ENCODE measurements at places on chromosomes 2 and 18.
A peak's percentile ranks its signal among the peaks of the same experiment; 100 is the strongest.

GRCh38 chr2:163626639-163627109 lies 109.1 kb downstream of the FIGN start:
- peak; percentile 17 for DNase-seq

- no peak for DNase-seq
Observed at GRCh38 chr2:31297751-31298150, 63.8 kb downstream of the EHD3 start.

GRCh38 chr2:19137433-19137832 lies 221.0 kb downstream of the OSR1 start:
- DNase-seq: no peak

- DNase-seq: no peak
Observed at GRCh38 chr2:144402251-144402650, 117.7 kb downstream of the ZEB2 start.

GRCh38 chr2:30758191-30758651 lies 49.0 kb downstream of the CAPN13 start:
- no peak for DNase-seq

DNA sequence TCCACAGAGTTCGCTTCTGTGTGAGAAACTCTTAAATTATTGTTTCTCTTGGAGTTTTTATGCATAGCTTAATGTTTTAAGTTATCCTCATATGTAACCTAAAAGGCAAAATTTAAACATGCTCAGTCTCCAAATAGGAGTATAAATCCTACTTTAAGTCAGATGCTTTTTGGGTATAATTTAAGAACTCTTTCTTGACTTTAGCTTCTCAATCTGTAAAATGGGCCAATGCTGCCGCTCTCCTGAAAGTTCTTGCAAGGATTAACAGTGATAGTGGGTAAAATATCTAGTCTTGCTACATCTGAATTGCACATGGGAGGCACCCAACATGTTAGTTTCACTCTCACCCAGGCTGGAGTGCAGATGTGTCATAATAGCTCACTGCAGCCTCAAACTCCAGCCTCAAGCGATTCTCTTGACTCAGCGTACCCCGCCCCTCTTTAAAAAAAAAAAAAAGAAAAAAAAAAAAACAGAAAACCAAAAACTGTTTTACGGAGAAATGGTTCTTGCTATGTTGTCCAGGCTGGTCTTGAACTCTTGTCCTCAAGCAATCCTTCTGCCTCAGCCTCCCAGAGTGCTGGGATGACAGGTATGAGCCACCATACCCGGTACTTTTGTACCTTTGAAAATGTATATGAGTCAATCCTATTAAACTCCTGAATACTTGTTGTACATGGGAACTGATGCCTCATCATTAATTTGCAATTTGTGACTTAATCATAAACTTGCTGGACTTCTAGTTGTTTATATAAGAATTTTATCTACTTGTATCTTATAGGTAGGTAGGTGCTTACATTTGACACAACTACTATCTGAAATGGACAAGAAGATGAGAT lies 1.8 kb downstream of the FBXO48 start:
- DNase-seq: no peak

GRCh38 chr2:29481313-29481712 lies 366.1 kb downstream of the CLIP4 start:
- DNase-seq: no peak

DNA sequence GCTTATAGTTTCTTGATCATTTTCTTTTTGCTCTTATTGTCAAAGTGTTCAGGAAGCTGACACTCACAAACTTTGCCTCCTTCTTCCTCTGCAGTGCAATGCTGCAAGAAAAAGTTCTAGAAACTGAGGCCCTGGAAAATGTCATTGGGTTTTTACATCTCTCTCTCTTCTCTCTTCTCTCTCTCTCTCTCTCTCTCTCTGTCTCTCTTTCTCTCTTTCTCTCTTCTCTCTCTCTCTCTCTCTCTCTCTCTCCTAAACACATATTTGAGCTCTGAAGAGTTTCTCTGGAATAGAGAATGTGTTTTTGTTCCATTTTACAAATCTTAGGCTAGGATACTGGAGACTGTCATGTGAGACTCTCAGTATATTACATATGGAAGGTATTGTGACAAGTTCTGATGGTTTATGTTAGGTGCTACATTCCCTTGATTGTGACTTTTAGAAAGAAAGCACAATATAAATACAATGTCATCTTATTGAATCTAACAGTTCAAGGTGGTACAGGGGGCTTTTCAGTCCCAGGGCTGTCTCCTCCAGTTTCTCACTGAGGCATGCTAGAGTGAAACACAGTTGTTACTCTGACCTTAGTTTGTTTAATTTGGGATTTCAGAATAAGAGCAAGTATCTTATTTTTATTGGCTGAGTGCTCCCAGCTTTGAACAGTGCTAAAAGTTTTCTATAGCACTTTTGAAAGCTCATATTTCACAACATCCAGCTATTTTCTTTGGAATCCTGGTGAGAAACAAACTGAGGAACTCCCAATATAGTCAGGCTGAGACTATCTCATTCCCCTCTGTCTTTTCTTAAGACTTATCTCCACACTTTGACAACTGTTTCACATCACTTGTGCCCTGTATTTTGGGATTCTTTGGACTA lies 41.4 kb upstream of the EHBP1 start:
- no peak for DNase-seq

DNA sequence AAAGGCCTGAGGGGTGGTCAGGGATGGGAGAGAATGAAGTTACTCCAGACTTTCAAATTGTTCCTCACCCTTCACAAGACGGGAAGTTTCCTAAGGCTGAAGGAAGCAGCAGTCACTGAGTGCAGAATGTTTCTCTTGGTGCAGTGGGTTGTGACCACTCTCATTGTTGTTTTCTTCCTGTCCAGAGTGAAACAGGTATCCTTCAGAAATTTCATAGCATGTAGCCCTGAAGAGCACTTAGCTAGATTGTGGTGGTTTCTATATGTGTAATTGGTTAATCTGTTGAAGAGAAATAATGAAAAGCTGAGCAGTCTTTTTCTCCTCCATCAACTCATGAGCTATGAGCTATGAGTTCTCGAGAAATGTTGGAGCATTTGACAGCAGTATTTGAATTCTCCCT lies 96.8 kb downstream of the GPD2 start:
- DNase-seq: no peak

DNA sequence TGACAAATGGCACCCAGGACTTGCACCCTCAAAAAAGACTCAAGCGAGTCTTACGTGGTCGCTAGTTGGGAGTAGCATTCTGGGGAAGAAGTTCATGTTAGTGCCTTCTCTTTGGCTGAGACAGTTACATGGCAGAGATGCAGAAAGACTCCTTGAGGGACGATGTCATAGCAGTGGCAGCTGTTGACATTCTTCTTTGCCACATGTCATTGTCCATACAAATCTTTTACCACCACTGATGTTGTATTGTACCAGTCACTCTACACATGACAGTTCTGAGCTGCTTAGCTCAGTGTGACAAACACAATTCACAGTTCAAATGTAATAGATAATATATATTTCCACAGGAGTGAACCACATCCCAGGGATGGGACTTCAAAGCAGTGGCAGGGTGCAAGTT lies 197.1 kb downstream of the TCF4 start:
- DNase-seq: no peak

DNA sequence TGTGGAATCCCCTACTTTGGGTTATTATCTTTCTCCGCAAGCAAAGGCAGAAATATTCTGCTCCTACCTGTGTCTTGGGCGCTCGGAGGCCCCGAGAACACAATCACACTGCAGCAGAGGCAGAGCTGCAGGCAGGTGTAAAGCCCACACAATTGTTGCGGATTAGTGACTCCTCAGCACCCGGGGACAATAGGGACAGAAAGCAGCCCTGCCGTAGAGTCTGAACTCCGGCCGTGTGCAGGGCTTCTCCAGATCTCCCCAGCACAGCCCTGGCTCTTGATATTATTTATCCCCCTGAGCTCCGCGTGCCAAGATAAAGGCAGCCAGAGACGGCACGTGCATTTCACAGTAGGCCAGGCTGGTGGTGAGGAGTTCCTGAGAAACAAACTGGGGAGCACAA lies 229.2 kb downstream of the EN1 start:
- DNase-seq: no peak

- peak; percentile 33 for DNase-seq
Observed at GRCh38 chr2:118309946-118310680, 221.8 kb downstream of the INSIG2 start.

DNA sequence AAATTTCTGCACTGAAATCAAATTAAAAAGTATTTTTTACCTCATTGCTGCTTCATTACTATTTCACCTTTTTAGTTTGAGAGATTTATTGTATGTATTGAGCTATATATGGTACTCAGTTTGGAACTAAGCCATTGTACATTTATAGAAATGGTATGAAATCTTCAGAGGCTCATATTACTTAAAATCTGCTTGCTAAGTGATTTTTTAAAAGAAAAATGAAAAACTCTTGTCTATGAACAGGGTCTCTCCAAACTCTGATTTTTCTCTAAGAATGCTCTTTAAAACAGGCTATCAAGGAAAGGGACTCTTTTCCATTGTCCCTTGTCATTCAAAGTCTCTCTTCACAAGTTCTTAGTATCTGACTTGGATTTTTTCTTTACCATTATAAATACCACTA lies 31.8 kb downstream of the C1D start:
- DNase-seq: no peak

DNA sequence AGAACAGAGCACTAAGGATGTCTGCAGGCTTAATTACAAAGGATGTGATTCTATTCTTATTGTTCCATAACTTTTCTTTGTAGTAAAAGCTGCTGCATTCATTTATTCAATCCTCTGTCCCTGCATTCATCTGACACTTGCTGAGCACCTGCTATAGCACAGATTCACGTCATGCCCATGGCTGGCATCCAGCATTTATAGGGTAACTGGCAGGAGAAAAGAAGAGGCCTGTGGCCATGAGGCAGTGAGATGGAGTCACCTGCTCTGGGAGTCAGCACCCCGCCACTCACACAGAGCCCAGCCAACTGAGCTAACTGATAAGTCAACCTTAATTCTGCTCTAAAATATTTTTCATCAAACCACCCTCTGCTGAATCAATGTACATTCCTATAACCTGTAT lies 18.3 kb upstream of the CDC42EP3 start:
- DNase-seq: no peak

- no peak for DNase-seq
Observed at GRCh38 chr2:97706112-97706511, 7.3 kb upstream of the ZAP70 start.

GRCh38 chr2:179891237-179891636 lies 29.8 kb upstream of the ZNF385B start:
- DNase-seq: no peak

DNA sequence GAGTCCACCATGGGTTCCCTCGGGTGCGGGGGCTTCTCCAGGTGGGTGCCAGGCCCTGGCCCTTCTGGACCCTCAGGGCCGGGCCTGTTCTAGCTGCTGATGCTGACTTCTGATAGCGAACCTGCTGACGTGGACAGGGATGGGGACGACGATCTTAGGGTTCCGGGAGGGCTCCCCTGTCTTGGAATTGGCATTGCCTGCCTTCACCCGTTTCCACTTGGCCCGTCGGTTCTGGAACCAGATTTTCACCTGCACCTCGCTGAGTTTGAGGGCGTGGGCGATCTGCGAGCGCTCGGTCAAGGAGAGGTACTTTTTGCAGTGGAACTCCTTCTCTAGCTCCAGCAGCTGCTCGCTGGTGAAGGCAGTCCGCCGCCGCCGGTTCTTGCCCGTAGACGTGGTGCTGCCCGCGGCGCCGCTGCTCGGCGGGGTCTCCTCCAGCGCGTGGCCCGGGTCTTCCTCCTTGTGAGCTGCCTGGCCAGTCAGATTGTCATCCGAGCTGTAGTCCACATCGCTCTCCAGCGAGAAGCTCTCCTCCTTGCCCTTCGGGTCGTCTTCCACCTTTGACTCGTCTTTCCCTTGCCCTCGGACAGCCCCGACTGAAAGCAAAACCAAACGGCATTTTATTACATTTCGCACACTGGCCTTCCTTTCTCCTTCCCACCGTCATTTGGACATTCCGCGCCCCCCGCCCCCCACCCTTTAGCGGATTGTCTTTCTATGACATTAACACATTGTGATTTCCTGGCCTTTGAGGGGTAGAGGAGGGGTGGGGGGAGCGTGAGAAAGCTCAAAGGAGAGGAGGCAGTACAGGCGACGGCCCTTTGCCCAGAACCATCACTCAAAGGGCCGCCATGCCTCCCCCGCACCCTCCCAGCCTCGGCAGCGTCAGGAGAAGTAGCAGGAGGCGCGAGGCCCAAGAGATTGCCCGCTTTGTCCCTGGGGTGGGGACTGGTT lies 2.1 kb downstream of the GBX2 start:
- no peak for DNase-seq

DNA sequence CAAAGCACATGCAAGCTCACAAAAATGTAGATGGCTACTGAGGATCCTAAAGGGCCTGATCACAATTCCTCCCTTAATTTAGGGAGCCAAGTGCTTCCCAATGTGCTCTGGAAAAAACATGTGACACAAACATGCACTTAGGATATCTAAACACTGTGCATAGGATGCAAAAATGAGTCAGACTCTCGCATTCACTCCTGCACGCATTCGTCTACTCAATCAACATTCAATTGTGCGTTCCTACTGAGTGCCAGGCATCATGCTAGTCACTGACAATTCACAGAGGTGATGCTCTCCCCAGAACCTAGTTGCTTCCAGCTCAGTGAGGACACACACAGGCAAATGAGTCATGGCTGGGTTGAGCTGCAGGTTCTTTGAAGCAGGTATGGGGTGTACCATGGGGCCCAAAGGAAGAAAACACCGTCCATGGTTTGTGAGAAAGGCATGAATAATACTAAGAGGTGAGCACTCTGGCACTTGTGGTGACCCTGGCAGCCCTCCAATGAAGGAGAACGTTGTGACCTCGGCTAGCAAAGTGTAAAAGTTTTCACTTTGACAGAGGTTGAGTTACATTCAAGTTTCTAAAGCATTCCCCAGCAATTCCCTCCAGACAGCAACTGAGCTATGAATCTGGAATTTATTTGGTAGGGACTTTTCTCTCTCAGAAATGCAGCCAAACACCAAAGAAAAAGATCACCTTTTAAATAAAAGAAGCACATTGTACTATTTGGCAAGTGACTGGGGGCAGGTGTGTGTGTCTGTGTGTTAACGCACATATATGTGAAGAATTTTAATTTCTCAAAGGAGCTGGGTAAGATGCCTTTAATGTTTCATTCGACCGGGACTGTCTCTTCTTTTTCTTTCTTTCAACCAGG lies 173.3 kb downstream of the ALPK2 start:
- DNase-seq: no peak

DNA sequence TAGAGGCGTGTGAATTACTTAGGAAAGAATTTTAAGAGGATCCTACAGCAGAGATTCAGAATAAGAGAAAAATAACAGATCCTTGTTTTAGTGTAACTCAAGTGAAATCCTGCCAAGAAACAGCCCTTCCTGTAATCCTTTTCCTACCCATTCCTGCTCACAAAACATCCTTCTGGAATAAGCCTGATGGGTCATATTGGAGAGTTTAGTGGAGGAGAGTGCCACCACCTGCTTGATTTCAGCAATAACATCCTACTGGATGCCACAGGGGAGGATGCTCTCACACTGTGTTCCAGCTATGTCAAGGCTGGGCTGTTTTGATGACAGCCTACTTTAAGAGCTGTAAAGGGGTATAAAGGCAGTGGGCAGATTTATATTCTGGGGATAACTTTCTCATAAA lies 54.8 kb upstream of the CCDC178 start:
- peak; percentile 28 for DNase-seq

- no peak for DNase-seq
Observed at GRCh38 chr18:48914581-48915251, 36.0 kb downstream of the SMAD7 start.

All from Calu3 (cell line).